ENCODE measurements at places on chromosomes 6 and 20.

DNA sequence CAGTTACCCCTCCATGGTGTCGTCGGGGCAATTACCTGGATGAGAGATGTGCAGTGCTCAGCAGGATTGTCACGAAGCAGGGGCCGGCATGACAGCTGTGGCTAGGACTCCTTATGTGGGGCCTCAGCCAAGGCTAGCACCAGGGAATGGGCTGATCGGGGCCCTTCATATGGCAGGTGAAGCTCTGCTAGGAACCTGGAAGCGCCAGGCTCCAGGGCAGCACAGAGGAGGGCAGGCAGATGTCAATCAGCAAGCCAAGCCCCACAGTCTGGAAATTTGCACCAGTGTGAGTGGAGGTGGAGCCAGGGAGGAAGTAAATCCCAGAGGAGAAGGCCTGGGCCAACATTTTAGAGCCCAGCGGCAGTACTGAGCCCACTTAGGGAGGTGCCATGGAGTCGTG is 21.2 kb downstream of the SYNDIG1 start:
- no peak for DNase-seq

- DNase-seq, result no peak
These were observed 119.4 kb upstream of the TSHZ2 start for GRCh38 chr20:52852714-52853113.

- DNase-seq, result no peak
These were observed 828 bp downstream of the ASCC3 start for GRCh38 chr6:100880149-100880852.

DNA sequence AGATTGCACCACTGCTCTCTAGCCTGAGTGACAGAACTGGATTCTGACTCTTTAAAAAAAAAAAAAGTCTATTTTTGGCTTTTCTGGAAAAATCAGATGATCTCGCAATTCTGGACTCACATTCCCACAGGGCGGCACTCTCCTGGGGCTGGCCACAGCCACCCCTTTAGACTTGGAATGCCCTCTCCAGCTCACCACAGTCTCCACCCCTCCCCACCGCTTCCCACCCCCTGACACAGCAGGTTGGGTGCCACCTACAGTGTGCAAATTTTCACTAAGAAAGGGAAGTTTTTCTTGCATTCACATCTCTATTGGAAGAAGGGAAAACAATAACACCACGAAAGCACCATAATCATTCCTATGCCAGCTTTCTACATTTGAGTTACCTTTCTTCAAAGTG is 15.4 kb downstream of the PDRG1 start:
- DNase-seq, result no peak

DNA sequence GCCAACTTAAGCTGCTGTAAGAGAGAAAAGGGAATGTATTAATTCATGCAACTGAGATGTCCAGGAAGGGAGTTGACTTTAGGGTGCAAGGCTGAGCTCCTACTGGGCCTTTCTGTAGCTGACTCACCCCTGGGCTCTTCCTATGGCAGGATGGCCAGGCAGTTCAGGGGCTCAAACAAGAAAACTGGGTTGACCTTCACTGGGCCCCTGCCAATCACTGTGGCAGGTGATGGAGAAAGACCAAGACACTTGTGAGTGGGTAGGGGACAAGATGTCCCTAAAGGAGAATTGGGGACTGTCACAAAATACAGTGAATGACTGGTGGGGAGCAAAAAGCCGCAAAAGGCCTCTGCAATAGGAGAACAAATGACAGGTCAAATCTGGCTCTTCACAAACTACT is 21.5 kb upstream of the RALGAPA2 start:
- no peak for DNase-seq

DNA sequence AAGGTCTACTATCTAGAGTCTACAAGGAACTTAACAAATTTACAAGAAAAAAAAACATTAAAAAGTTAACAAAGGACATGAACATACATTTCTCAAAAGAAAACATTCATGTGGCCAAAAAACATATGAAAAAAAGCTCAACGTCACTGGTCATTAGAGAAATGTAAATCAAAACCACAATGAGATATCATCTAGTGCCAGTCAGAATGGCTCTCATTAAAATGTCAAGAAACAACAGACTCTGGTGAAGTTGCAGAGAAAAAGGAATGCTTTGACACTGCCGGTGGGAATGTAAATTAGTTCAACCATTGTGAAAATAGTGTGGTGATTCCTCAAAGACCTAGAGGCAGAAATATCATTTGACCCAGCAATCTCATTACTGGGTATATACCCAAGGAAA is 48.3 kb downstream of the OGFRL1 start:
- DNase-seq, result no peak

- no peak for DNase-seq
These were observed 69.6 kb upstream of the HDGFL1 start for GRCh38 chr6:22499815-22500214.

- no peak for DNase-seq
These were observed 516.9 kb downstream of the TFAP2B start for GRCh38 chr6:51335543-51335942.

DNA sequence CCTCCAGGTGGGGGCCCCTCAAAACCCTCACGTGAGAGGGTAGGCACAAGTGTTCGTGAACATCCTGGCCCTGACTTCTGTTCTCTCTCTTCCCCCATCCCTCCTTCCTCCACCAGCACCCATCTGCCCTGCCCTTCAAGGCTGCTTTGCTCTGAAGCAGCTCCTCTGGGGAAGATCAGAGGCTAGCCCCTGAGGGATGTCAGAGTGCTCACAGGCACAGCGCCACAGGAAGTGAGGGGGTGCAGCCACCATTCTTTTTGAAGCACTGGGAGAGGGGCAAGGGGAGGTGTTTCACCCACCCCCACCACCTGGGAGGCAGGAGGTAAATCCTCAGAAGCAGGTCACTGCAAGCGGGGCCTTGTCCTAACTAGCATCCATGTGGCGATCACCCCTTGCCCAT is 11.4 kb downstream of the MOCS1 start:
- DNase-seq, result no peak

DNA sequence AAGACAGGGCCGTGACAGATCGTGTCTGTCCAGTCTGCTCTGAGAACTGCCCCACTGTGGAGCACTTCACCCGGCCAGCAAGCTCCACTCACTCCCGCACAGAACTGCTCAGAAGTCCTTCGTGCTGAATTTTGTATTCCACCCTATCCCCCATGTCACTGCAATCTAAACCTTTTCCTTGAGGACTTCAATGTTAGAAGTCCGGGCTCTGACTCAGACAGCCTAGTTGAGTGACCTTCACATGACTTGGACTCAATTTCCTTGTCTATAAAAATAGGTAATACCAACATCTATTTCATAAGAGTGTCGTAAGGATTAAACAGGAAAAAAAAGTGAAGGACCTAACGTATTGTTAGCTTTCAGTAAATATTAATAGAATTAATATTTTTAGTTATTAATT is 161.6 kb downstream of the QRSL1 start:
- DNase-seq, result no peak

DNA sequence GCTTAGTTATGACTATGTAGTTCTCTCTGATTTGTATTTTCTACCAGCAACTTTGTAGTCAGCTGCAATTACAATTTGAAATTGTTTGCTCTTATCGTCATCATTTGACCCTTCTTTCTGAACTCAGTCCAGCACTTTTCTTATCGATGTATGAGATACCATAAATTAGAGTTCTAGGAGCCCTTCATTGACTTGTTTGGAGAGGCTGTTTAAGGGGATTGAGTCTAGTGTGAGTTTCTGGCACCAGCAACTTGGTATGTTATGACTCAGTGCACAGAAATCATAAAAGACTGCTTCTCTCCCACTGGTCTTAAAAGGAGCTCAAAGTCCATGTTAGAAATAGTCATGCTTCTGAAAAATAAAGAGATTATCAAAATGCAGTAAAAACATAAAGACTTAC is 190.3 kb downstream of the TENT5A start:
- no peak for DNase-seq

- DNase-seq, result no peak
These were observed 144.1 kb downstream of the MTHFD1L start for GRCh38 chr6:151009576-151009975.

GRCh38 chr20:62533591-62534495 is 58.0 kb upstream of the GATA5 start:
- no peak for DNase-seq

DNA sequence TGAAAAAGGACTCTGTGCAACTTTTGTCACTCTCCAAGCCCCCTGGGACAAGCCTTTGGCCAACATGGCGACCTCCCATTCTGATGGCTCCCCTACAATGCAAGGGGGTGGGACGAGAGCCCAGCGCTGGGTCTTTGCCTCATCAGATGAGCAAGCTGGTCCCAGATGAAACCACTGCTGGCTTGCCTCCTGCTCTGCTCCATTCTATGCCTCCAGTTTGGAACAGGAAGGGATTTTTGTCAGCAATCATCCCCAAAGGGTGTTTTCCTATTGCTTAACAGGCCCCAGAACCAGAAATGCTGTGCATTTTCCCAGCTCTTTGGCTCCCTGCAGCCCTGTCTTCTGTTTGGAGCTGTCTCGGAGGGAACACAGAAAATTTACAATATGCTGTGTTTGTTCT is 412.7 kb downstream of the MAFB start:
- no peak for DNase-seq

DNA sequence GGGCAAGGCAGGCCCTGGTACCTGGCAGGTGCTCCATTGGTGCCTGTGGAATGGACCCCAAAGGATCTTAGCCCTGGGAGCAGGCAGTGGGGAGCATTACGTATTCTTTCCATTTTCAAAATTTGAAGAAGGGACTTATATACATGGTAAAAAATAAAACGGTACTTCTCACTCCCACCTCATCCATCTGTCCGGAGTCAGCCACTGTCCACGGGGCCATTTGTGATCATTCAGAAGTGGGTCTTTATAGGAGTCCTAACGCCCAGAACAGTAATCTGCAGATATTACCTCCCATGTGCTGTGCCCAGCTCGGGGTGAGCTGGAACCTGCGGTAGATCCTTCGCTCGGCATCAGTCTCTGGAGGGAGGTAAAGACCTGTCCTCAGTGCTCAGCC is 110.4 kb downstream of the SYCP2 start:
- DNase-seq, result no peak

- DNase-seq, result no peak
These were observed 298.1 kb upstream of the TCF21 start for GRCh38 chr6:133590814-133591213.

- no peak for DNase-seq
These were observed 10.9 kb upstream of the MYB start for GRCh38 chr6:135170238-135170637.

DNA sequence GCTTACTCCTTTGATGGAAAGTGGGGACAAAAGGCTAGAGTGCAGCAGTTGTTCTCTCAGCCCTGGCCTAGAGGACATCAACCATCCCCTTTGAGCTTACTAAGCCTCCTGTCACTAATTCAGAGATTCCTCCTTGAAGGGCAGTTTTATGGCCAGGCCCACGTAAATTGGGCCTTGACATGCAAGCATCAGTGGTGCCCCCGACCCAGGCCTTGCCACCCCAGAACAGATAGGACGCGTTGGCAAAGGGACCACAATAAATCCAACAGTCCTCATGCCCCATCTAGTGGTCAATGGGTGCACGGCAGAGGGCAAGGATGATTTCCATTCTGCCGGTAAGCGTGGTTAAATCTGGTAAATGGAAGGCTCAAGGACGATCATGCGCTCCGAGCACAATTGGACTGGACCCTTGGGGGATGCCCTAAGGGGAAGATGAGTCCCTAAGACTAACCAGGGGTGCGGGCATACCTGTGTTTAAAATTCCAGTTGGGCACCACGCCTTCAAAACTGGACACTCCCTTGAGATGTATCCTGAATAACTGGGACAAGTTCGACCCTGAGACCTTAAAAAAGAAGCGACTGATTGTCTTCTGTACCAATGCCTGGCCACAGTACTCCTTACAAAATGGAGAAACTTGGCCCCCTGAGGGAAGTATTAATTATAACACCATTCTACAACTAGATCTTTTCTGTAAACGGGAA is 32.6 kb downstream of the CEP85L start:
- peak; percentile 16 for DNase-seq

GRCh38 chr6:31861919-31862343 is 690 bp downstream of the NEU1 start:
- DNase-seq, result no peak

- DNase-seq, result no peak
These were observed 17.3 kb upstream of the PCMTD2 start for GRCh38 chr20:64238115-64238825.

DNA sequence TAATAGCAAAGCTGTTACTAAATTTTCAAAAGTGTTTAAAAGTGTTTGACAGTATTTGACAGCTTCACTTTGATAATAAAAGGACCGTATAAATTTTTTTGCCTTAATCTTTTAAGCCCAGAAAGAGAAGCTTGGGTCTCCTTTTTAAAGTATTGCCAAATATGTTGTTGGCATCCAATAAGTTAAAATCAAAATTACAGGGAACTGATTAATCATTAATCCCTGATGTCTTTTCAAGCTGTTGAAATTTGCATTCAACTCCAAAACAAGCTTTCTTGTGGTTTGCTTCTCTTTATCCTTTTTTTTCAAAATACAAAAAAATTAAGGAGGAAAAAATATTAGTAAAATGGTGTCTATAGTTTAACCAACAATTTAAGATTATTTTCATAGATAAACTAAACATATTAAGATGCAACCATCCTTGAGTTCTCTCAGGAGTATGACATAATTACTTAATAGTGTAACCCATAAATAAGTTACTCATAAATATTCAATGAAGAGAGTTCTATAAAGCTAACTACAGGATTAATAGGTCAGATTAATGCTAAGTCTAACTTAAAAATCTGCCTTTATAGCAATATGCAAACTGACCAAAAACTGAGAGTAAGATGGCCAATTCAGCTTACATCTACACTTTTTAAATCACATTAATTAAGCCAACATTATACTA is 27.0 kb upstream of the CALHM6 start:
- DNase-seq, result no peak

- DNase-seq, result no peak
These were observed 129.2 kb upstream of the SNX9 start for GRCh38 chr6:157693867-157694266.

DNA sequence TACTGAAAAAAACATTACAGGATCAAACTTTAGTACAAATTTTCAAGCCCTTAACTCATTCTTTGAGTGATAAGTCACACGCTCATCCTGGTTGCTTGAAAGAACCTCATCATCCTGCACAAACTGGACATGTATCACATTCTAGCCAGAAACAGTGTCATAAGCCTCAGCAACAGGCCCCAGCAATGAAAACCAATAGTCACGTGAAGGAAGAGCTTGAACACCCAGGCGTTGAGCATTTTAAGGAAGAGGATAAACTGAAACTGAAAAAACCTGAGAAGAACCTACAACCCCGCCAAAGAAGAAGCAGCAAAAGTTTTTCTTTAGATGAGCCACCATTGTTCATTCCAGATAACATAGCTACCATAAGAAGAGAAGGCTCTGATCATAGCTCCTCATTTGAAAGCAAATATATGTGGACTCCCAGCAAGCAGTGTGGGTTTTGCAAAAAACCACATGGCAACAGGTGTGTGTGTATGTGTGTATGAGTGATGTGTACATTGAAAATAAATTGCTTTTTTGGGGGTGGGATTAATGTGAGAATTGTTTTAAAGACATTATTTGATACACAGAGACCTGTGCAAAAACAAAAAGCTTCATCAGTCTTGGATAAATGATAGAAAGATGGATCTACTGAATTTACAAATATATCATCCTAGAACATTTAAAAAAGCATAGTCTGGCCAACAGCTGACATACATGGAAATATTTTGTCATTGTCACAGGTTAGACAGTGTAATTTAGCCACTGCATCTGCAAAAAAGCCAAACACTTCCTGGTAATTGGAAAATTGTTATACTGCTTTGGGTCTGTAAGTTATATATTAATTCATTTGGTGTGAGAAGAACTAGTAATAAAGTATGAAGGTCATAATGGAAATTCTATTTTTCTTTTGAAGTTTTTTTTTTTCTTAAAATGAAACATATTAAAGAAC is 50.1 kb downstream of the PHF3 start:
- peak; percentile 47 for DNase-seq

Data from GM12864 (cell line).